ENCODE measurements at places on chromosomes 5 and 9.

DNA sequence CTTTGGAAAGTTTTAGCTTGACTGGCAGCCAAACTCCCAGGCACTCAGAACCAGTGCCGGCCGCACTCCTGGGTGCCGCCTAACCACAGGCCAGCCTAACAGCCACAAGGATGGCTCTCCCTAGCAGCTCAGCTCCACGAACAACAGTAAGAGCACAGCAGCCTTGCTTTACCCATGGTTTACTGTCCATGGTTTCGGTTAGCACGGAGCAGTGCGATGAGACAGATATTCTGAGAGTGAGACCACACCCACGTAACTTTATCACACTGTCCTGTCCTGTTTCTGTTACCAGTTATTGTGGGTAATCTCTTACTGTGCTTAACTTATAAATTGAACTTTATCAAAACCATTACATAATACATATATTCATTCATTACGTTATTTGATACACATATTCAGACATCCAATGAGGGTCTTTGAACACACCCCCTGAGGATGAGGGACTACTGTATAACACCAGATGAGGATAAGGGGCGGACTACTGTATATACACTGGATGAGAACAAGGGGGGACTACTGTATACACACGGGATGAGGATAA lies 12.4 kb downstream of the CLPTM1L start:
- no peak for DNase-seq

- no peak for DNase-seq
Observed at GRCh38 chr5:55913466-55914413, 62.6 kb downstream of the IL31RA start.

DNA sequence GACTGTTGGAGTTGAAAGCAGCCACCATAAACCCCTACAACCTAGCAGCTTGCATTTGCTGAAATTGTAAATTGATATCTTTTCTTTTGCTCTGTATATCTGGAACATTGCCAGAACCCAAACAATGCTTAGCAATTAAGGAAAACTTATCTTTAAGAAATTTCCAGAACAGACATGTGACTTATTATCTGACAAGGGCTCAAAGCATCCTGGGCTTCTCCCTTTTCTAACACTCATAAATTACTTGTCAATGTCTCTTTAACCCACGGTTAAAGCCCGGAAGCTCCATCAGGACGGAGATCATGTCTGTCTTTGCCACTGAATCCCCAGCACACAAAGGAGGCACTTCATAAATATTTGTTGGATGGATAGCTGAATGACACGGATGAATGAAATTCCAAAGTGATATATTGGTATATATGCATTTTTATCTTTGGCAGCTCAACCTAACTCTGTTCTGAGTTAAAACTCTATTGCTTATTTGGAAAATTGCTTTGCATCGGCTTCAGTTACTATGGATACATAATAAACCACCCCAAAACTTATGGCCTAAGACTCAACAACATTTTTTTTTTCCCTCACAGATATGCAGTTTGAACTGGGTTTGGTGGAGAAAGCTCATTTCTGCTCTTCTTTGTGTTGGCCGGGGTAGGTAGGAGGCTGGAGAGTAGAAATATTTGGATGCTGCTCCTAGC lies 103.1 kb upstream of the CLINT1 start:
- no peak for DNase-seq

DNA sequence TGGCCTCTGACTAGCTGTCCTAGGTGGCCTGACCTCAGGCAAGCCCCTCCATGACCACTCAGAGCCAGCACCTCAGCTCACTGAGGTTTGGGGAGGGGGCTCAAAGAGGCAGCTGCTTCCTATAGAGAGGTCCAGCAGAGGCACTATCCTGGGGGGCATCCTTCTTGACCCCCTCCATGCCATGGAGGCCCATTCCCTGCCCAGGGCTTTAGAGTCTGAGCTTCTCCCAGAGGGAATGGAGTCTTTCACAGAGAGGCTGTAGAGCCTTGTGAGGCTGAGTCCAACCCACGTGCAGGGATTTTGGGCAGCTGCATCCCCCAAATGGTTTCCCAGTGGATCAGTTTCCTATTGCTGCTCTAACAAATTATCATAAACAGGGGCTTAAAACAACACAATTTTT lies 16.9 kb downstream of the IRF1 start:
- no peak for DNase-seq

DNA sequence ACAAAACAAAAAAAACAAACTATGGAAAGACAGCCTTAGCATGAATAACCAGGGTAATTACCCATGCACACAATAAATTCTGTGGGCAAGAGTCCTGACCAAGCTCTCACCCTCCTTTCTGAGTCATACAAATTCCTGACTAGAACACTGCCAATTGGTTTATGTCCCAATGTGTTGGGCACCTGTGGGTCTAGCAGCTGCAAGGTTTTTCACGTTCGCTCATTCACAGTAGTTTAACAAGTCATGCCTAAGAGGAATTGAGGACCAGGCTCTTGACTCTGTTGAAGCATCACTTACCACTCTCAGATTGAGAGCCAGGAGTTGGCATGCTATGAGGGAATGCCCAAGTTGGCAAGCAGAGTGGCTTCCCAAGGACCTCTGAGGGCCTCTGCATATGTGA lies 205.5 kb upstream of the SLC24A2 start:
- DNase-seq, result no peak

DNA sequence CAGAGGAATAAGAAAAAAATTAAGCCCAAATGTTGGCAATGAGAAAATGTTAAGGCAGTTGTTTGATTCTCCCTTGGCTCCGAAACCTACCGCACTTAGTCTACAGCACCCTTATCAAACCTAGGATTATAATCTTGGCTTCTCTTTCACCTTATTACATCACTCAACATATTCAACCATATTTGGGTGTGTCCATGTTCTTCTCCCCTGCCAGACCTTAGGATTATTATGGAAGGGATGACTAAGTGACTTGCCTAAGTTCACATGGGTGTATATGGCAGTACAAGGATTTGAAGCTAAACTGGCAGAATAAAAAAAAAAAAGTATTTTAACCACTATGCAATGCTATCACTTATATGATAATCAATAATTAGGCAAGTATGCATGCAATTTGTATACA lies 76.4 kb downstream of the PLK2 start:
- DNase-seq, result no peak

GRCh38 chr5:133321833-133322420 lies 270.1 kb downstream of the HSPA4 start:
- no peak for DNase-seq

GRCh38 chr5:157273131-157273556 lies 7.2 kb downstream of the CYFIP2 start:
- DNase-seq, result no peak

DNA sequence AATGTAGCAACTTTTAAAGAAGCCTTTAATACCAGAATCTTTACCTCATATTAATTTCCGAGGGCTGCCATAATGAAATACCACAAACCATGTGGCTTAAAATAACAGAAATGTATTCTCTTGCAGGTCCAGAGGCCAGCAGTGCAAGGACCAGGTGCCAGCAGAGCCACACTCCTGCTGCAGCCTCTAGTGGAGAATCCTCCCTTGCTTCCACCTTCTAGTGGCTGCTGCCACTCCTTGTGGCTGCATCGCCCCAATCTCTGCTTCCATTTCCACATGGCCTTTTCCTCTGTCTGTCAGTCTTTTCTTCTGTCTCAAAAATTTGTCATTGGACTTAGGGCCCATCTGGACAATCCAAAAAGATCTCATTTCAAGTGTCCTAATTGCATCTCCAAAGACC lies 401.5 kb downstream of the EFNA5 start:
- DNase-seq, result no peak

GRCh38 chr5:175823731-175824525 lies 47.5 kb upstream of the CPLX2 start:
- DNase-seq, result no peak

GRCh38 chr9:87464110-87464991 lies 33.3 kb upstream of the DAPK1 start:
- no peak for DNase-seq

GRCh38 chr9:107739601-107740082 lies 250.1 kb upstream of the KLF4 start:
- DNase-seq, result no peak

All from cortex of kidney (tissue), 1 donor.